Activated CD4-positive, alpha-beta T cell treated with anti-CD3 and anti-CD28 coated beads for 24 hours (primary cell): ENCODE measurements at places on chromosomes 4 and X.

DNA sequence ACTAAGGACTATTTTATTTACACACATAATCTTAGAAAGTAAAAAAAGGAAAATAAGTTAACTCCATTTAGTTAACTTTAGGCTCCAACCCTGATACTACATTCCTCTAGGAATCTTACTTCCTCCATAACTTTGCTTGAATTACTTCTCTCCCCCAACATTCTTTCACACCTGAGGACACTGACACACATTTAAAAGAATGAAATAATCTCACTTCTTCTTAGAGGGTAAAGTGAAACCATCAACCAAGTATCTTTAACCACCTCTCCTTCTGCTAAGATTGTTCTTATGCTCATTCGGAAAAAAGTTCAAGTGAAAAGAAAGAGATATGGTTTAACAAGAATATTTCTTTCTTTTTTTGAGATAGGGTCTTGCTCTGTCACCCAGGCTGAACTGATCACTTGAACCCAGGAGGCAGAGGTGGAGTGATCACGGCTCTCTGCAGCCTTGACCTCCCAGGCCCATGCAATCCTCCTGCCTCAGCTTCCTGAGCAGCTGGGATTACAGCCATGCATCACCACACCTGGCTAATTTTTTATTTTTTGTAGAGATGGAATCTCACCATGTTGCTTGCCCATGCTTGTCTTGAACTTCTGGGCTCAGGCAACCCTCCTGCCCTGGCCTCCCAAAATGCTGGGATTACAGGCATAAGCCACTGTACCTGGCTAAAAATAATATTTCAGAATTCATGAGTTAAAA is 28.5 kb downstream of the SLC25A4 start:
- DNase-seq: no peak

- DNase-seq: no peak
Measured at GRCh38 chr4:16617435-16617834, 281.0 kb downstream of the LDB2 start.

- DNase-seq: no peak
Measured at GRCh38 chr4:159220353-159220752, 117.5 kb downstream of the RAPGEF2 start.

GRCh38 chr4:4408132-4408523 is 21.2 kb downstream of the NSG1 start:
- no peak for DNase-seq

DNA sequence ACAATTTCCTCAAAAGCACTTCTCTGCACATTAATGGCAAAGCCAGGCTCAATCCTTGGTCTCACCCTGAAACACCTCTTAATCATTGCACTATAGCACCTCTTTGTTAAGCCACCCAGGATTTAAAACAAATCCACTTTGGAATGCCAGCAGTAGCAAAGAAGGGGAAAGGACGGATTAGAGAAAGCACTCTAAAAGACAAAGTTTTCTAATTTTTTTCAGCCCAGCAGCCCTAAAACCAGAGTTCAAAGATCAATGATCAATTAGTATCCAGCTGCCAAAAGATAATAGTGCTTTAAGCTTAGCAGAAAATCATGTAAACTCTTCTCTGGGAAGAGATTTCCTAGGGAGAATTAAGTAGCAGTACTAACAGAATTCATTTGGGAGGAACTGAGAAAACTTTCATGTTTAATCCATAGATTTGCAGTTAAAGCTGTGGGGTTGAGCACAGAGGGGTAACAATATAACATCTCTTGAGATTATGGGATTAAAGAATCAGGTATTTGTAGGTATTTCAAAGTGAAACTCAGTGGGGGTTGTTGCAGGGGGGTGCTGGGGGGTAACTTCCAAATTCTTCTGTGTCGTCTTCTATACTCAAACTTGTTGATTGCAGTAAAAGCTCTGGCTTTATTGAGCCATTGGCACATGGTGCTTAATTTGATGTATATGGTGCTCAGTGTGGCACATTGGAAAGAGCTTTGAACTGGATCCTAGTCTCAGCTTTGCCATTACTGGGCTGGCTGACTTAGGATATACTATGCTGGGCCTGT is 61.8 kb downstream of the LRRC66 start:
- DNase-seq: no peak

GRCh38 chr4:112885897-112886296 is 163.6 kb upstream of the ANK2 start:
- no peak for DNase-seq

- DNase-seq: no peak
Measured at GRCh38 chr4:98932539-98932938, 3.6 kb upstream of the EIF4E start.

DNA sequence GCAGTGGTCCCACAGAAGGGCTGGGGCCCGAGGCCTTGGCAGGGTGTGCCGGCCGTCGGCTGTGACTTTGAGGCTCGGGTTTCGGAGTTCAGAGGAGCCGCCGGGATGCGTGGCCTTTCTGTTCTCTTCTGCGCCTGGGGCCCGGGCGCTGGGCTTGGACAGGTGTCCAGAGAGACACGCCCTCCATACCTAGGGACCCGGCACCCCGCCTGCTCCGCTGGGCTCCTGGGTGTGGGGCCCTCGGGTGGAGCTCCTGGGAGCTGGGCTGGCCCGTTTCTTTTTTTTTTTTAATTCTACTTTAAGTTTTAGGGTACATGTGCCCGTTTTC is 11.3 kb downstream of the FGFRL1 start:
- no peak for DNase-seq

- DNase-seq: no peak
Measured at GRCh38 chr4:172404676-172405075, 591.5 kb downstream of the GALNTL6 start.

DNA sequence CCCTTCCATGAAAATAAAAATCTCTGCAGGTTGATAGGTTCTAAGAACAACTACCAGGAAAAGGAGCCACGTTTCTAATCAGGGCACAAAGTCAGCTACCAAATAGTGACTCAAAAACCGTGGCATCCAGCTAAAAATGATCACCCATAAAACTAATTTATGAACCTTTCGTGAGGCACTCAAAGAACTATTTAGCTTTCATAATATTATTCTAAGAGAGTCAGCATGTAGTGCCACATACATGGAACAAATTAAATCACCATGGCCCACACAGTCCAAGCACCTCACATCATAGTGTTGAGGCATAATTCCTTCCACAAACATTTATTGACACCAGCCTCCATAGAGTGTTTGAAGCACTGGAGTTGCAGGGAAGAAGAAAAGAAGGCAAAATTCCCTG is 252.0 kb upstream of the PPARGC1A start:
- DNase-seq: no peak

GRCh38 chr4:53478671-53479456 is 101.4 kb downstream of the FIP1L1 start:
- no peak for DNase-seq

GRCh38 chr4:104117776-104118175 is 376.9 kb downstream of the CXXC4 start:
- no peak for DNase-seq

- no peak for DNase-seq
Measured at GRCh38 chrX:19487520-19488200, 27.6 kb downstream of the MAP3K15 start.

GRCh38 chr4:1381944-1382541 is 24.2 kb downstream of the NKX1-1 start:
- no peak for DNase-seq

GRCh38 chrX:17247144-17247543 is 127.9 kb upstream of the NHS start:
- no peak for DNase-seq

DNA sequence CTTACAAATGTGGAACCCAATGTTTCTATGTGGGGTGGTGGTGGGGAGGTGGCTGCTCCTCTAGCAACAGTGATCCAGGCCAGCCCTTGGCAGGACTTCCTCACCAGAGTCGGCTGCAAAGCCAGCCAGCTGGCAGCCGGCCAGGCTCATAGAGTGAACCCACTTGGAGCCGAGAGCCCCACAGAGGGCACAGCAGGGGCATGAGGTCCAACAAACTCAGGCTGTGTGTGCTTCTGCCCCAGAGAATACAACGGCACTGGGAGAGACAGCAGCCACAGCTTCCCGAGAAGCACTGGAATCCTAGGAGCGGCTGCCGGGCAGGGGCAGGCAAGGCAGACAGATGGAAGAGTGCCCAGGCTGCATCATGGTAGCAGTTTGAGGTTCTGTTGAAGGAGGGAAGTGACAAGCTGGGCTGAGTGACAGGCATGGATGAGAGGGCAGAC is 23.5 kb upstream of the SOWAHD start:
- DNase-seq: no peak

DNA sequence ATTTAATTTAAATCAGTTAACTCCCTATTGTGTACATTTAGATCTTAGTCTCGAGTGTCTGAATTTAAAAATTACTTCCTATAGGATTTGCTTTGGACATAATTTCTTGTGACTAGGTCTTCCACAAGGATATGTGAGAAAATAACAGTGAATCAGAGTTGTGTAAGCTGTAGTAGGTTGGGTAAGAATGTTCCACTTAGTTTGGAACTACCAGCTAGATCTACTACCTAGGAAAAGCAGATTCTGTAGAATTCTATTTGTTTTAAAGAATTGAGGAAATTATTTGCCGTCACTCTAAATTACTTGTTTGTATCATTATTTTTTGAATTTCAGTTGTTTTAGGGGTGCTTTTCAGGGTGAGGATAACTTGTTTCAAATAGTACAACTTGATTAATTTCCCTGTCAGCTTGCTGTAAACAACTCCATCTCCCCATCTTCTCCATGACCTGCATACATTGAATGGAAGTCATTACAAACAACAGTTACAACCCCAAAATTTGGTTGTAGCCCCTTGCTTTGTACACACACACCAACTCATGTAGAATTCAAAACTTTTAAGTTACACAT is 1.3 kb downstream of the MTHFD2L start:
- no peak for DNase-seq

DNA sequence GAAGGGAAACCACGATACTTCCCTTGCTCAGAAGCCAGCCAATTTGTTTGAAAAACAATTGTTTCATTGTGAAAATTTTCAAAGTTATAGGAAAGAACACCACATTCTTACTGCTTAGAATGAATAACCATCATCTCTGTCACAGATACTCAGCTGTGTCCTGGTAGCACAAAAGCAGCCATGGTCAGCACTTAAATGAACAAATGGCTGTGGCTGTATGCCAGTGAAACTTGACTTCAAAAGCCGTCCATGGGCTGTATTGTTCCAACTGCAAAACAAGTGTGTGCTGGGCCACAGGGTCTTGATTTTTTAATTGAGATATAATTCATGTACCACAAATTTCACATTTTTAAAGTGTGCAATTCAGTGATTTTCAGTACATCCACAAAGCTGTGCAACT is 19.6 kb downstream of the NSDHL start:
- no peak for DNase-seq

DNA sequence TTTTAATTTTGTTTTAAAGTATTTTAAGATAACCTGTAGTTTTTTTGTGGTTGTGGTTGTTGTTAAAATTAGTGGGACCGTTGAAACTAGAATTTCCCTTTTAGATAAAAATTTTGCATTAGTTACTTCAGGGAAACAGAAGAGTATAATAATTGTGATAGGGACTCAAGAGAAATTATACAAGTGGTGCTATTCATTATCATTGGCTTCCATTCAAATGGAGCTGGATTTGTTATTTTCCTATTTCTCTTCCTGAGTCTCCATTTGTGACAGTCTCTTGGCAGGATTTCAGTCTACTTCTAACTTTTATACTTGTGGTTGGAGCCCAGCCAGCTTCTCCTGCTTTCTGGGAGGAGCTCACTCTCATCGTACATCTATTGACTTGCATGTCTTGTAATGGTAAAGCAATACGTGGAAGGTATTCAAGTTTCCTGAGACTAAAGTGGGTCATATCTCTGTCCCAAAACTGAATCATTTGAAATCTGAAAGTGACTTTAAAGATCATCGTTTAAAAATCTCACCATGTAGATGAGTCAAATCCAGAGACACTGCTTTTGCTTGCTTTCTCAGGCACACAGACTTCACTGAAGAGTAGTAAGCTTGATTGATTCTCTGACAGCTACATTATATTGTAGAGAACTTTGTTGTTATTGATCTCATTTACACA is 155.8 kb downstream of the RPA4 start:
- no peak for DNase-seq

- DNase-seq: no peak
Measured at GRCh38 chrX:30892591-30892990, 3.5 kb upstream of the TAB3 start.

GRCh38 chr4:2364654-2365053 is 53.8 kb downstream of the ZFYVE28 start:
- DNase-seq: peak; percentile 38

GRCh38 chr4:132328761-132329160 is 820.3 kb upstream of the PCDH10 start:
- no peak for DNase-seq

DNA sequence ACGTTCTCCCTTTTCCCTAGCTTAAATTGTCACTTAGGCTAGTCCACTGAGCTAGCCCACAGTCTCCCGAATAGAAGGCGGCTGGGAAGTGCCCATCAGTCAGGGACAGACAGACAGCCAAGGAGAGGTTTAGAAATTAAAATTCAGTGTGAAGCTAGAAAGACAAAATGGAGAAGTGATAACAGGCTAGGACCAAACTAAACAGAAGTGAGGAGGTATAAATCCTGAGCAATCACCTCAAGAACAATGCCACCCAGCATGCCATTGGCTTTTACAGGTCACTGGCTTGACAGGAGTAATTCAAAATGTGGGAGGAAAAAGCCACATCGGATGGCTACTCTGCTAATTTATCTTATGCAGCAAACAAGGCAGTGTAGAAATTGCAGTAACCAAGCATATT is 138.9 kb downstream of the MAPK10 start:
- no peak for DNase-seq

- no peak for DNase-seq
Measured at GRCh38 chrX:47564438-47565085, 3.6 kb downstream of the ARAF start.

DNA sequence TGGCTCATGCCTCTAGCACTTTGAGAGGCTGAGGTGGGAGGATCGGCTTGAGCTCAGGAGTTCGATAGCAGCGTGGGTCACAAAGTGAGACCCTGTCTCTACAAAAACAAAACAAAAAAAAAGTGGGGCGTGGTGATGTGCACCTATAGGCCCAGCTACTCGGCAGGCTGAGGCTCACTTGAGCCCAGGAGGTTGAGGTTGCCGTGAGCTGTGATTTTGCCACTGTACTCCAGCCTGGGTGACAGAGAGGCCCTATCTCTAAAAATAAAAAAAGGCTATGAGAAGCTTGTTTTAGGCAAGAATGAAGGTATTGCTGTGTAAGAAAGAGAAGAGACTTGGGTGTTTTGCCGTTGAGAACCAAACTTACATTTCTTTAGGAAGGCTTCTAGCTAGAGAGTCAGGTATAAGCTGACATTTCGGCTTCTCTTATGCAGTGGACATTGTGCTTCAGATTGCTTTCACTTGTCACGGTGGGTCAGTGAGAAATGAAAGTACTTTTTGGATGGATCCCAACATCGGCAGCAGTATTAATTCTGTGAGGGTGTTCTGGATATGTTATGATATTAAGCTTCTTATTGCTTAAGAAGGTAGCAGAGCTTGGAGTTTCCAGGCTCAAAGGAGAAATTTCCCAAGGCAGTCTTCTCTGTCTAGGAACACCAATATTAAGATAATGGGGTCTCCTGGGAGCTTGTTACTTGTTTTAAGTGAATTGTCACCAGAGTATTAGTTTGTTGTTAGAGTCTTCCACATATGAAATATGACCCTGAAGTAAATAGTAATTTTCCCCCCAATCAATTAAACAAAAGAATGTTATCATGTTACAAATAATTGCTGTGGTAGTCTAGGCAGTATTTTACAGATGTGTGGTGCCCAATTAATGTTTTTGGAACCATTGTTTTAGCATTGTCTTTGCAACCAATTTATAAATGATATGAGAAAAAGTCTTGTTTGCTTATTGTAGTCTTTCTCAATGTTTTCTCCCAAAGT is 17.6 kb downstream of the TMEM131L start:
- no peak for DNase-seq

GRCh38 chr4:74365761-74366160 is 816 bp downstream of the EREG start:
- no peak for DNase-seq

GRCh38 chrX:13053171-13053570 is 8.8 kb upstream of the FAM9C start:
- DNase-seq: no peak
